Dermis lymphatic vessel endothelial cell (primary cell): ENCODE measurements at places on chromosomes 6 and 20. TPM values are rescaled to one million over a fixed set of nuclear protein-coding genes. Genes with fewer than 3 reads are reported as not detected.

The CCDC170 gene
- total RNA-seq, result 0.17 TPM in 1 of 2 replicates, not detected in the other

The GABBR1 gene
- total RNA-seq, result 1.4 and 4.8 TPM in 2 replicates

The ACTL10 gene
- 0.87 and 0.95 TPM in 2 replicates for total RNA-seq

The RTN4IP1 gene
- 2.8 and 3.8 TPM in 2 replicates for total RNA-seq

The MCCD1 gene
- not detected in 2 replicates for total RNA-seq

The ADGB gene
- total RNA-seq, result not detected in 2 replicates

The CST4 gene
- total RNA-seq, result not detected in 2 replicates

The SNPH gene
- 0.54 and 0.86 TPM in 2 replicates for total RNA-seq
